ENCODE measurements at places on chromosomes 4 and X. TPM values are rescaled to one million over a fixed set of nuclear protein-coding genes. Genes with fewer than 3 reads are reported as not detected.

- DNase-seq = no peak
- no peaks in the 10 kb centered on the region for H3K36me3 ChIP-seq
- peaks cover 2% of the 10 kb centered on the region for H3K4me1 ChIP-seq
- H3K4me3 ChIP-seq = no peak overlapping the region
These were observed 322.5 kb downstream of the EVC2 start for GRCh38 chr4:5385741-5386311.

The HSFX3 gene
- total RNA-seq = not detected

DNA sequence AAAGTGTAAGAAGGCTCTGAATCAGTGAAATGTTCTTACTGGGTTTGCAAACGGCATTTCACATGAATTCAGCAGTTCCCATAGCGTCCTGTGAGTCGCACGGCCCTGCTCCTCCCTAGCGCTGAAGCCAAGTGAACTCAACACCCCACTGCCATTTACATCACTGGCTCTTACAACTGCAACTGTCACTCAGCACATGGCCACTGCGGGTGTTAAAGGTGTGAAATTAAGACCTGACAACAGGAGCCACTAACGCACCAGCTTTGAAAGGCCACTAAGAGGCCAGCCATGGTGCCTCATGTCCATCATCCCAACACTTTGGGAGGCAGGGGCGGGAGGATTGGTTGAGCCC, 31.7 kb downstream of the RNF212 start:
- no peak for DNase-seq
- H3K36me3 ChIP-seq = no peaks in the 10 kb centered on the region

The H2BW2 gene
- not detected for total RNA-seq

- DNase-seq = no peak
- no peak overlapping the region for H3K27ac ChIP-seq
- H3K36me3 ChIP-seq = peaks cover 2% of the 10 kb centered on the region
- H3K27me3 ChIP-seq = no peaks in the 10 kb centered on the region
- H3K4me1 ChIP-seq = peaks cover 17% of the 10 kb centered on the region
These were observed 4.3 kb upstream of the MAP7D3 start for GRCh38 chrX:136255541-136255940.

DNA sequence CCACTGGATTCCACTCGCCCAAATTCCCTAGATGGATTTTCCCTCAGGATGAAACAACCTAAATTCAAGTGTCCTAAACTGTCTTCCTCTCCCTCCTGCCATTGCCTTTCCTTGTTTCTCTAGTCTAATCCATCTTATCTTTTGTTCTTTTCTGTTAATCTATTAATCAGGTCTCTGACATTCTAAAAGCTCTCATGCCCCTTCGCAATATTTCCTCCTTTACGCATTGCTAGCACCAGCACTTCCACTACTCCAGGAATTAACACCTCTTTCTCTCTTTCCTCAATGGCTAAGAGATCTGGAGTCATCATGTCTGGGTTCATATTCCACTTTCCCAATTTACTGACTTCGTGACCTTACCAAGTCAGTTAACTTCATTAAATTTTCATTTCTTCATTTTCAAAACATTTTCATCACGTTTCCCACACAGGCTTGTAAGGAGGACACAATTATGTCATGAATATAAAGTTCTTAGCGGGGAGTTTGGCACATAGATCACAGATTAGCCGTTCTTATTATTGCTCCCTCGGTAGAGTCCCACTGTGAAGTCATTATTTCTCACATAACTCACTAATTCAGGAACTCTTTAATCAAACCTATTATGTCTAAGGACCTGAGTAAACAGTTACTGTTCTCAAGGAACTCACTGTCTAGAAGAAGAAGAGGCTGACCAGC, 45.3 kb downstream of the FAT4 start:
- H3K27me3 ChIP-seq = no peaks in the 10 kb centered on the region
- H3K4me1 ChIP-seq = no peaks in the 10 kb centered on the region
- H3K27ac ChIP-seq = no peak overlapping the region
- DNase-seq = no peak

The NDUFC1 gene
- total RNA-seq = 53.5 TPM

- DNase-seq = no peak
- H3K4me1 ChIP-seq = peaks cover 43% of the 10 kb centered on the region
- no peaks in the 10 kb centered on the region for H3K27me3 ChIP-seq
These were observed 4.3 kb upstream of the NAA15 start for GRCh38 chr4:139297001-139297410.

The TBC1D9 gene
- total RNA-seq = not detected

The TLR1 gene
- 2.6 TPM for total RNA-seq

- no peaks in the 10 kb centered on the region for H3K4me1 ChIP-seq
- no peak for DNase-seq
- H3K36me3 ChIP-seq = no peaks in the 10 kb centered on the region
These were observed 19.5 kb downstream of the SMAD1 start for GRCh38 chr4:145501051-145501660.

DNA sequence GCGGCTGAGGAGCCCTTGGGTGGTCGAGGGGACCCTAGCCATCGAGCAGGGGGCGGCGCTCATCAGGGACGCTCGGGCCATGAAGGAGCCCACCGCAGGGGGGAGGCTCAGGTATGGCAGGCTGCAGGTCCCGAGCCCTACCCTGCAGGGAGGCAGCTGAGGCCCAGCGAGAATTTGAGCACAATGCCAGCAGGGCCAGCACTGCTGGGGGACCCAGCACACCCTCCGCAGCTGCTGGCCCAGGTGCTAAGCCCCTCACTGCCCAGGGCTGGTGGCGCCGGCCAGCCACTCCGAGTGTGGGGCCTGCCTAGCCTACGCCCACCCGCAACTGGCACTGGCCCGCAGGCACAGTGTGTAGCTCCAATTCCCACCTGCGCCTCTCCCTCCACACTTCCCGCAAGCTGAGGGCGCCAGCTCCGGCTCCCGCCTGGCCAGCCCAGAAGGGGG, 325.4 kb upstream of the FRG1 start:
- H3K4me3 ChIP-seq = no peak overlapping the region
- H3K27me3 ChIP-seq = no peaks in the 10 kb centered on the region
- H3K4me1 ChIP-seq = no peaks in the 10 kb centered on the region
- no peak overlapping the region for H3K27ac ChIP-seq
- no peaks in the 10 kb centered on the region for H3K36me3 ChIP-seq

- peak overlapping the region; percentile 66 for H3K4me3 ChIP-seq
- H3K27ac ChIP-seq = peak overlapping the region; percentile 82
- H3K27me3 ChIP-seq = no peaks in the 10 kb centered on the region
- DNase-seq = peak; percentile 86
- H3K36me3 ChIP-seq = peaks cover 6% of the 10 kb centered on the region
These were observed 189.8 kb upstream of the AFF2 start for GRCh38 chrX:148310426-148311165.

- peaks cover 24% of the 10 kb centered on the region for H3K4me1 ChIP-seq
- H3K27me3 ChIP-seq = peaks cover 17% of the 10 kb centered on the region
- no peak overlapping the region for H3K4me3 ChIP-seq
- H3K36me3 ChIP-seq = peaks cover 9% of the 10 kb centered on the region
- DNase-seq = no peak
These were observed 48.8 kb downstream of the SEPTIN11 start for GRCh38 chr4:76998251-76998901.

The SMS gene
- 162 TPM for total RNA-seq

The EPHA5 gene
- total RNA-seq = not detected

DNA sequence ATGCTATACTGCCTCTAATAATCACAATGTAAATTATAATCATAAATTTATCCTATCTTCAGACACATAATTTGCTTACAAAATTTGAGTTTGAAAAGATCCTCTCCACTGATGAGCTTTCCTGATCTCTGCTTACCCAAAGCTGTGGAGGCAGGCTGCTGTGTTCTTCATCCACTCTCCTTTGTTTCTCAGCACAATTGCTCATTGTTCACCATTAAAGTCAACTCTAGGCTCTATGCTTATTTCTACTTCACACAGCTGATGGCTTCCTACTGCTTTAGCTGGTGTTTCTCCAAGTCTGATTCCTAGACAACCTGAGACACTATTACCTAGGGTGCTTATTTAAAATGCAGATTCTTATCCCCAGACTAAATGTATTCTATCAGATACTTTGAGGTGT, 319.7 kb downstream of the PCDH18 start:
- DNase-seq = no peak
- no peak overlapping the region for H3K4me3 ChIP-seq
- no peak overlapping the region for H3K27ac ChIP-seq
- H3K36me3 ChIP-seq = no peaks in the 10 kb centered on the region
- no peaks in the 10 kb centered on the region for H3K27me3 ChIP-seq

- H3K27me3 ChIP-seq = no peaks in the 10 kb centered on the region
- H3K36me3 ChIP-seq = no peaks in the 10 kb centered on the region
- DNase-seq = no peak
- H3K27ac ChIP-seq = no peak overlapping the region
- no peak overlapping the region for H3K4me3 ChIP-seq
- no peaks in the 10 kb centered on the region for H3K4me1 ChIP-seq
These were observed 791.6 kb downstream of the TRIML1 start for GRCh38 chr4:188930822-188931221.

DNA sequence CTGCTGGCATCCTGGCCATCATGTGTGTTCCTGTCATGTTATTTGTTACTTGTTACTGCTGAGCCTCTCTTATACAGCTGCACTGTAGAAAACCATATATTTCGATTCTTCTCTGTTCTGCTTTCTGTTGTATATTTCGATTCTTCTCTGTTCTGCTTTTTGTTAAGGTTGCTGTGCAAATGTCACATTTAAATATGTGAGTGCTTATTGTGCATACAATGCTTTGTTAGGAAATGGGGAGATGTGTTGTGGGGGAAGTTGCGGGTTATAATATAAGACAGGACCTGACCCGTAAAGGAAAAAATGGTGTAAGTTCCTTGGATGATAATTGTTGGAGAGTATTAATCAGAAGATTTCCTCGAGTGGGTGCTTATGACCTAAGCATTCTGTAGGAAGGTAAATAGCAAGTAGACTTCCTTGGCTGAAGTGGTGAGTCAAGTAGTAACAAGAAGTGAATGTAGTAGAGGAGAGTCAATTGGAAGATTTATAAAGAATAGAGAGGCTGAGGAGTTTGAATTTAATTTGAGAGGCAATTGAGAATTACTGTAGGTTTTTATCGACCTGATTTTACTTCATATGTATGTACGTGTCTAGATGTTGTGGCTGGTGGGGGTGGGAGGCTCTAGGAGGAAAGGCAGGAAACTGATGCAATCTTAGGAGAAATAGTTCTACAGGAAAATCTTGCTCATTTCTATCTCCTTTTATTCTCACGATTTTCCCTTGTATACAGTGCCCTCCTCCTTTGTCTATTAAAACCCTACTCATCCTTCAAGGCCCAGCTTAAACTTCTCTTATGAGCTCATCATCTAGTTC, 8.5 kb downstream of the OGT start:
- DNase-seq = peak; percentile 54
- peaks cover 41% of the 10 kb centered on the region for H3K4me1 ChIP-seq
- H3K4me3 ChIP-seq = peak overlapping the region; percentile 100
- H3K27ac ChIP-seq = peak overlapping the region; percentile 95

DNA sequence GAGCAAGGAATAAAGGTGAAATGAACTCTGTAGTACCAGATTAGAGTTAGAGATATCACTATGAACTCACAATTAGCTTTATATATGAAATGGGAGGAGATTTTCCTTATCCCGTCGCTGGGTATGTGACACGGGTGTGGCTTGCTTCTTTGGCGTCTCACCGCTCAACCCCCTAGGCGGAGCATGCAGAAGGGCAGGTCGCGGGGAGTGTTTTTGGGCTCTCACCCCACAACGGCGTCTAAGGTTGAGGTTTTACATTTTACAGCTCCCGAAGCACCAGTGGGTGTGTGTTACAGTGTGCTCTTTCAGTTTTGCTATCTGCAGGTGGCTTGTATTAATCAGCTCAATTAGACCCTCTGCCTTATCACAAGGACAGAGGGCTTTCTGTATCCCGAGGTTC, 42.1 kb upstream of the MAGEB10 start:
- H3K4me3 ChIP-seq = no peak overlapping the region
- H3K27ac ChIP-seq = no peak overlapping the region
- no peak for DNase-seq
- H3K36me3 ChIP-seq = no peaks in the 10 kb centered on the region
- no peaks in the 10 kb centered on the region for H3K4me1 ChIP-seq
- H3K27me3 ChIP-seq = no peaks in the 10 kb centered on the region

The ANTXR2 gene
- 10.6 TPM for total RNA-seq

The CSAG3 gene
- 1.1 TPM for total RNA-seq

DNA sequence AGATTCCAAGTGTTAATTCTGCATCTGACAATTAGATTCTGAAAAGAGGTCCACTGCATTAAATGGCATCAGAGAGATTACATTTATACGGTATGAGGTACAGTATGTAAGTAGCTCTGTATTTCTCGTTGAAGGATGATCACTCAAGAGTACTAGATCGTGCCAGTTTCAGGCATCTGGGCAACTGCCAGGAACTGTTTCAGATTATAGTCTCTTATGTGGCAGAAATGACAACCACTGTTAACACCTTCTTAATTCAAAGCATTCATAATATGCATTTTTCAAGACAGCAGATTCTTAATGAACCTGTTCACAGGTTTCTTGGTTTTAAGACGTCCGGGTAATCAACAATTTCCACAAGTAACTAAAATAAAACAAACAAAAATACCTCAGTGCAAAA, 1.6 kb downstream of the ANKRD50 start:
- no peak overlapping the region for H3K27ac ChIP-seq
- H3K4me1 ChIP-seq = peaks cover 4% of the 10 kb centered on the region
- H3K36me3 ChIP-seq = no peaks in the 10 kb centered on the region
- H3K27me3 ChIP-seq = peaks cover 15% of the 10 kb centered on the region

The CFAP299 gene
- not detected for total RNA-seq

DNA sequence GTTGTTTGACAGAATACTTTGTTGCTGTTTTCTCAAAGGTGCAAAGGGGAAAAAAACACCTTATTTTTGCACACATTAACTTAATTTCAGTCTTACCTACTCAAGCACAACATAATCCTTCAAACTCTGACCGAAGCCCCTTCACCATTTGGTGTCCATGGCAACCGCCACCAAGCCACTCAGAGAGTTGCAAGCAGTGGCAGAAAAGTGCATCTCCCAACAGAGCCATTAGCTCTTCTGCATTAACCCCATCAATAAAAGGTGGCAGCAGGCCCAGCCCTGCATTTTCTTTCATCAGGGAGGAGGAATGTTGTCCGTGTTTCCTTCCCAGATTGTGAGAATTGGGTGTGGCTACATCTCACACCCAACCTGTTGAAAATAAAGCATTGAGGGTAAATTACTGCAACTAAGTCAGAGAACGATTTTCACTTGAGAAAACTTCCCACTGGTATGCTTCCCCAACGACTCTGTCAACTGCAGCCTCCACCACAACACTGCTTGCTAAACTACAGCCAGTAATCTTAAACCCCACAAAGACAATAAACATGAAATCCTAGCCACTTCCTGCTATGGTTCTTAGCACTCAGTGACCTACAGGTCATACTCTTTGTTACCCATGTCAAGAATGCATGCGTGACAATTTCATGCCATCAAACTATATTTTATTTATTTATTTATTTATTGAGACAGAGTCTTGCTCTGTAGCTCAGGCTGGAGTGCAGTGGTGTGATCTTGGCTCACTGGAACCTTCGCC, 154.0 kb downstream of the GRIA3 start:
- no peaks in the 10 kb centered on the region for H3K27me3 ChIP-seq
- no peak overlapping the region for H3K4me3 ChIP-seq
- no peak for DNase-seq
- no peak overlapping the region for H3K27ac ChIP-seq

- H3K27me3 ChIP-seq = no peaks in the 10 kb centered on the region
- H3K36me3 ChIP-seq = peaks cover 50% of the 10 kb centered on the region
- DNase-seq = no peak
- peaks cover 10% of the 10 kb centered on the region for H3K4me1 ChIP-seq
- no peak overlapping the region for H3K4me3 ChIP-seq
These were observed 159.6 kb downstream of the PTTG2 start for GRCh38 chr4:38119668-38120385.

GRCh38 chr4:89243733-89244252, 63.8 kb downstream of the GPRIN3 start:
- DNase-seq = peak; percentile 52
- peaks cover 57% of the 10 kb centered on the region for H3K36me3 ChIP-seq
- H3K4me3 ChIP-seq = peak overlapping the region; percentile 55
- H3K27ac ChIP-seq = peak overlapping the region; percentile 94
- H3K27me3 ChIP-seq = no peaks in the 10 kb centered on the region
- H3K4me1 ChIP-seq = peaks cover 49% of the 10 kb centered on the region

All from activated CD4-positive, alpha-beta T cell treated with anti-CD3 and anti-CD28 coated beads, Interleukin-2, amount 10 ng/mL, durations not matched to agents 24 days and 14 days (primary cell).